KBM-7 (cell line): ENCODE measurements at places on chromosomes 13 and 19.

DNA sequence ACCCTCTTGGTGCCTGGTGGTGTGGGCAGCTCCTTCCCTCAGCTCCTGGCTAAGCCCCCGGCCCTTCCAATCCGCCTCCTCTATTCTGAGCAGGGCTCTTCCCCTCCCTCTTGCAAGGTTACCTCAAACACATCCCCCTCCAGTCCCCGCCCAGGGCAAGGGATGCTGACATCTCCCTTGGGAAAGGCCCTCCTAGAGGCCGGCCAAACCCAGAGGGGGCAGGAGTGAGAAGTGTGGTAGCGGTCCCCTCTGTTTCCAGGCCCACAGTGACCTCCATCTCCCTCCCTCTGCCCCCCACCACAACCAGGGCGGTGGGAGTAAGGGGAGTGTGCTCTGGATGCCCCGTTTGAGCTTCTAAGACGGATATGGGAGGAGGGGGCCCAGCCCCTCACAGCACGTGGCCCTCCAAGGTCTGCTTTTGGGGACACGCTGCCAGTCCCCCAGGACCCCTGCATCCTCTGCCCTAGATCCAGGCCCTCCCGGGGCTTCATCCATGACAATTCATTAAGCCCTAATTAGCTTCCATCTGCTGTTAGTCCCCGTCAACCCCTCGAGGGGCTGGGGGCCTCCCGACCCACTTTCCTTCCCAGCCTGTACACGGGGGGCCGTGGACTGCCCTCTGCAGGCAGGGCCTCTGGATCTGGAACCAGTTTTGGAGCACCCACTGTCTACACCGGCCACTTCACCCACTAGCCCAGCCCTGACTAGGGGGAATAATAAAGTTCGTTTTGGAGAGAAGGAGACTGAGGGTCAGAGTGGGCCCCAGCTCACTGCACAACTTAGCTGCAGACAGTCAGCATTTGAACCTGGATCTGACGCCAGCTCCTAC is 2.3 kb downstream of the LINGO3 start:
- no peak for DNase-seq

GRCh38 chr13:39494006-39494405 is 109.0 kb downstream of the LHFPL6 start:
- no peak for DNase-seq

DNA sequence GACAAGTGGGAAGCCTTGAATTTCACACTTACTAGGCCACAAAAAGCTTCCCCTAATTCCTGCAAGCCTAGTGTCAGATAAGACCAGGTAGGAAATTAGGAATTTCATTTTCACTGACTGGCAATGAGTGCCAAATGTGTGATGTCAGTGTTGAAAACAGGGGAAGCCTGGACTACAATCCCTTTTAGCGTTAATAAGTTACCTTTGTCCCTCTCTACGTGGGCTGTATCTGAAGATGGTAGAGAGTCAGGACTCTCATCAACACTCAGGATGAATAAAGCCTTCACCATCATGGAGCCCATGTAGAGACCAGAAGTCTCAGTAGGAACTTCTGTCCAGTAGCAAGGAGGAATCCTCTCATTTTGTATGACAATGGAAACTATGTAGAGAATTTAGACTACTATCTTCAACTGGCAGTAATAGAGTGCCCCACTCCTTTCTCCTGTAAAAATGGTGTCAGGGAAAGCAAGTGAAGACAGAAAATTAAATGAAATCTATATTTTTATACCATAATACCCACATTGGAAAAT is 324.1 kb upstream of the KLHL1 start:
- no peak for DNase-seq

DNA sequence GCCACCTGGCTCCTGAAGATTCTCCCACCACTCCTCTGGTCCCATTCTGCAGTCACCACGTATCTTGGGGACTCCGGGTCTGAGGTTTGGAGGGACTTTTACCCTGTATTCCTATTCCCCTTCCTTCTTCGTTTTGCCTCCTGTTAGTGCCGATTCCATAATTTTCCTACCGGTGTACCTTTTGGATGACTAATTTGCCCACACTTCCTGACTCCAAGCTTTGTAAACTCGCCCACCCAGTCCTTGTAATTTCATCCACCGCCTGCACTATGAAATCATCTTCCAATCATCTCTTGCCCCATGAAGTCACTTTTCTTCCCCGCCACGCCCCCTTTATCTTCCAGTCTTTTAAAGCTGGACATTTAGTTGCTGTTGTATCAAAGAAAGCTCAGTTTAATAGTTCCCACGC is 572 bp downstream of the UCHL3 start:
- DNase-seq: peak; percentile 72

GRCh38 chr19:10245189-10245939 is 6.7 kb upstream of the MRPL4 start:
- DNase-seq: peak; percentile 27

DNA sequence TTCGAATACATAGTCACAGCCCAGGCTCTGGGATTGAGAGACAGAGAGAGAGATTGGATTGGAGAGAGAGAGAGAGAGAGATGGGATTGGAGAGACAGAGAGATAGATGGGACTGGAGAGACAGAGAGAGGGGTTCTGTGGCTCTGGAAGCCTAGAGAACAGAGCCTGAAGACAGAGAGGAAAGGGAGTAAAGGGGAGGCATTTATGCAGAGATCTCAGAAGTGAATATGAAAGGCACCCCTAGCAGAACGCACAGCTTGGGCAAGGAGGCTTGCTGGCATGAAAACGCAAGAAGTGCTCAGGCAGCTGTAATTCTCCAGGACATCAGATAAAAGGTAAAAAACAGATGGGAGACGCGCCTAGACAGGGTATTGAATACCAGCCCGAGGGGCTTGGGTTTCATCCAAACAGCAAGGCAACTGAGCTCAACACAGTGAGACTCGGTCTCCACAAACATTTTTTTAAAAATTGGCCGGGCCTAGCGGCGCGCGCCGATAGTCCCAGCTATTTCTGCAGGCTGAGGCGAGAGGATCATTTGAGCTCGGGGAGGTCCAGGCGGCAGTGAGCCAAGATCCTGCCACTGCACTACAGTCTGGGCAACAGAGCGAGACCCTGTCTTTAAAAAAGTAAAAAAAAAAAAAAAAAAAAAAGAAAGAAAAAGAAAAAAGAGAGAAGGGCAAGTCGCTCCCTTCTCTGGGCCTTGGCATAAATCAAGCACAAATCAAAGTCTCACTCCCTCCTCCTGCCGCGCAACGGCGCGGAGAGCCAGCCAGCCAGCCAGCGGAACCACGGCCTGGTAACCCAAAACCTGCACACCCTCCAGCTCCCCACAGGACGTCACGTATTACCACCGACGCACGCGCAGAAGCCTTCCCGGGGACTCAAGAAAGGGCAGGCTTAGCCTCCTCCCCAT is 774 bp upstream of the PPP2R1A start:
- DNase-seq: no peak

GRCh38 chr13:39364947-39365468 is 238.0 kb downstream of the LHFPL6 start:
- DNase-seq: no peak

GRCh38 chr19:13057147-13057572 is 45.5 kb downstream of the LYL1 start:
- no peak for DNase-seq

DNA sequence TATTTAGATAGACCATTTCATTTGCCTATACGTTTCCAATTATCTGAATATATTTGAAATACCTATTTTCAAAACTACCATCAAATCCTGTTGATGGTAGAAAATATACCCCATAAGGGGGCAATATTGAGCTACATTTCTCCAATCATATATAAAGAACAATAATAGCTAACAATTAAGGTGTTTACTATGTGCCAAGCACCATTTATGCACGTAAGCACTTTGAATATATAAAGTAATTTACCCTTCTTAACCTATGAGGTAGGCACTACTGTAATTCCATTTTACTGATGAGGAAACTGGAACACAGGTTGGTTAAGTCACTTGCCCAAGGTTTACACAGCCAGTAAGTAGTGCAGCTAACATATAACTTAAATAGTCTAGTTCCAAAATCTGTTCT is 79.2 kb downstream of the UBL3 start:
- peak; percentile 54 for DNase-seq

DNA sequence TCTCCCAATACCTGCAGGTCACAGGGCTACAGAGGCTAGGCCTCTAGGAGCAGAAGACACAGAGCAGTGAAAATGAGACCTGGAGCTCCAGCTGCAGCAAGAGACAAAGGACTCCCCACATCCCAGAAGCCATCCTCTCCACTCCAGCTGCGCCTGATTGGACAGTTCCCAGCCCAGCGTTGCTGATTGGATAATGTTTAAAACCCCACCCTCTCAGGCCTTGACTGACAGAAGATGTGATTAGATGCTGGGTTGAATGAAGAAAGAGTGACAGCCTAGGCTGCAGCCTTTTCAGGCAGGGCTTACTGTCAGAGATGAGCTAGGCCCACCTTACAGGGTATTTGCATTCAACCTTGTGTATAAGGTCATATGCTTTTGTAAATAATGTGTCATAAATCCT is 59.4 kb downstream of the ZNF708 start:
- no peak for DNase-seq

GRCh38 chr19:720345-721160 is 11.8 kb downstream of the PALM start:
- no peak for DNase-seq

GRCh38 chr19:33828266-33829075 is 31.8 kb downstream of the KCTD15 start:
- no peak for DNase-seq

DNA sequence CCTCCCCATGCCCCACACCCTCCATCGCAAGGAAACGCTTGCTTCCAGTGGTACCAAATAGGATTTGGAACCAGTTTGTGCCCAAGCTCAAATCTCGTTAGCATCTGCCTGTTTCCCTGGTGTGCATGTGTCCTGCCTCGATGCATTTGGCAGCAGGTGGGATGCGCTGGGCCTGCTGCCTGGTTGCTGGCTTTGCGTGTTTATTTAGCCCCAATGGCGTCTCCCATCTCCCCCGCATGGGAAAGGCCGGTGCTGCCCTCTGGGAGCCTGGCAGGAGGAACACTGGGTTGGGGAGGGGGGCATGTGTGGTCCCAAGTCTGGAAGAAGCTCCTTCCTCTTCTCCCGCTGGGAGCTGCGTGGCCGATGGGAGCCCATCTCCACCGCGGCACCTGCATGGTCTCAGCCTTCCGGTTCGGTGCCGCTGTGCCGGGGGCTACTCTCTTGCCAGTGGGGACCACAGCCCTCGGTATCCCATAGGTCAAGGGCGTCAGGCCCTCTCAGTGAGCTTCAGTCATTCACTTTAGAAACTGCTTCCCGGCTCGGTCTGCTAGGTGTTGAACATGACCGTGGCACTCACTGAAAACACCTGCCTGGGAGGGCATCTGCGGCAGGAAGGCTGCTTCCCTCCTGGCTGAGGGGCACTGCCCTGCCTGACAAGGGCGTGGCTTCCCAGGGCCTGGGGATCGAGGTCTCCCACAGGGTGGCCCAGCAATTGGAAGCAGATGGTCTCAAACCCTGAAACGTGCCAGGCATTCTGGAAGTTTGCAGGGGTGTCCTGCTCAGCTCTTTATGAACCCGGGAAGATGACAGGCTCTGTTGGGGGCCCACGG is 11.8 kb upstream of the F7 start:
- DNase-seq: no peak

GRCh38 chr19:15010501-15011300 is 31.0 kb upstream of the SLC1A6 start:
- no peak for DNase-seq

DNA sequence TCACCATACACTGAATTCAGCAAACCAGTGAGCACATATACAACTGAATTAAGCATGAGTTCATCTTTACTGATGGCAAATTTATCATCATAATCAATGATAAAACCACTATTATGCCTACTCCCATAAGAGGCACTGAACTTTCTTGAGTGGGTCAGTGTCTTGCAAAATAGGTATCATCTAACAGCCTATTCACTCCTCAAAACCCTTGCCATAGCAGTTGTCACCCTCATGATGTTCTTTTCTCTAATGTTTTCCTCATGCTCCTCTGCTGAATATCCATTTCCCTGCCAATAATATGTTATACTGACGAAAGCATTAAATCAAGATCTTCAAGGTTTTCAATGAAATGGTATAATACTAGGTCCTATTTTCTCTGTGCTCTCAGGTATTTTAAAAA is 5.6 kb downstream of the ARGLU1 start:
- no peak for DNase-seq

- no peak for DNase-seq
Measured at GRCh38 chr19:22422211-22422610, at the start of gene ZNF98. TSS of gene ZNF98 (minus strand) at chr19:22422346. CDS start at chr19:22422224, 122 bp downstream.

- DNase-seq: no peak
Measured at GRCh38 chr19:3979674-3980352, 5.5 kb downstream of the EEF2 start.

DNA sequence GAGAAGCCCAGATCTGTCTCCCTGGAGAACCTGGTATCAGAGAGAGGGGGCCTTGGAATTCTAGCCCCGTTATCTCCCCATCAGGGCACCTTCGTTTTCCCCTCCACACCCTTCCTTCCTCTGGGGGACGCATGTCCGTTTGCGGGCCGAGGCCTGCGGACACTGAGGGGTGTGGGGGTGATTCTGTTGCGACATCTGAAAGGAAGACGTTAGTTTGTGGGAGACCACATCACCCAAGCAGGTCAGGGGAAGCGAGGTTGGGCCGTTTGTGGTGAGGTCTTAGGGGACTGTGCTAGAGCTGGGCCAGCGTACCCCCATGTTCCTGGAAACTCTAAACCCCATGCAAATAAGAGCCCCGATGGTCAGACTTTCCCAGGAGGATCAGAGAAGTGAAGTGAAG is 3.7 kb upstream of the HSH2D start:
- peak; percentile 84 for DNase-seq

- no peak for DNase-seq
Measured at GRCh38 chr19:55256562-55257460, 2.0 kb downstream of the PPP6R1 start.

GRCh38 chr13:98133946-98134345 is 8.9 kb upstream of the FARP1 start:
- DNase-seq: peak; percentile 64

- DNase-seq: no peak
Measured at GRCh38 chr13:25691654-25692053, 319.9 kb downstream of the ATP8A2 start.

DNA sequence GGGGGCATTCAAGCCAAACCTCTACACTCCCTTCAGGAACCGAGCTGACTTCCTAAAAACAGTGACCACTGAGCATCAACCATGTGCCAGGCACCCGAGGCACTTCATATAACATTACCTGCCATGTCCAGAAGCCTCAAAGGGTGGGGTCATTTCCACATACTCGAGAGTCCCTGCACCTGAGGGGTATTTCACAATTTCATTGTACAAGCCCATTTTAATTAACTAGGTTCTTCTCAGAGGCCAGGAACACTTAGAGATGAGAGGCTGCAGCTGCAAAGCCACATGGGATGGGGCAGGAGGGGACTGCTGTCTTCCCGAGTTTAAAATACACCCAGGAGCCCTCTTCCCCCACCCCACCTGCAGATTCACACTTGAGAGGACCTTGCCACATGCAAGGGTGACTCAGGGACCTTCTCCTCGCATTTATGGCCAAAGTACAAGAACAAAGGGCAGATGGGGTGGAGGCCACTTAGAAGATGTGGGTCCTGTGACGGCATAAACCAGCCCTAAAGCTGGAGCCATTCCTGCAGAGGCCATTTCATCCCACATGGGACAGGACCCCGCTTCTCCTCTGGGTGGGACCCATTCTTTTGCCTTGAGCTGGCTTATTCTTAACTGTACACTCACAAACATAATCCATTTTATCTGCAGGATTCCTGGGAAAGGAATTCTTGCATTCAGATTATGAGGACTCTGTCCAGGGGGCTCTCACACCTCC is 43.9 kb downstream of the RAB20 start:
- no peak for DNase-seq

- no peak for DNase-seq
Measured at GRCh38 chr13:106417467-106418110, 117.9 kb downstream of the EFNB2 start.
